Kidney glomerular epithelial cell (primary cell): ENCODE measurements at places on chromosomes 7 and 10.

GRCh38 chr10:84607523-84607922 lies 279.1 kb downstream of the CCSER2 start:
- DNase-seq: no peak

- DNase-seq: no peak
Observed at GRCh38 chr10:59595593-59595992, 114.1 kb downstream of the SLC16A9 start.

- DNase-seq: no peak
Observed at GRCh38 chr7:71615017-71615416, 483.1 kb downstream of the GALNT17 start.

DNA sequence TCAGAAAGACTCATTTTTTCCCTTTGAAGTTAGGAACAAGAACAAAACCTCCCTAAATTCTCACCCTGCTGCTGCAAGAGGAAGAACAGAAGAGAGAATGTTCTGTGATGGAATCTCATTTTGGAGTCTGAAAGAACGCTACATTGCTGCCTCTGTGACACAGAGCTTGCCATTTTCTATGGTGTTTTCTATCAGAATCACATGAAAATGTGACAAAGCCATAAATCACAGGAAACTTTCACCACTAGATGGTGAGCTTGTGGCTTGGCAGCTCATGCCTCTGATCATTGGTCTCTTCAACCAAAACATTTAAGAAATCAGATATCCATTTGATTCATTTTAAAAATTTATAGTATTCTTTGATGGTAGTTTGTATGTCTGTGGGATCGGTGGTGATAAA lies 82.9 kb downstream of the CADPS2 start:
- no peak for DNase-seq

- no peak for DNase-seq
Observed at GRCh38 chr7:124914298-124914697, 15.3 kb downstream of the POT1 start.

GRCh38 chr10:49034925-49035324 lies 80.4 kb downstream of the VSTM4 start:
- no peak for DNase-seq

DNA sequence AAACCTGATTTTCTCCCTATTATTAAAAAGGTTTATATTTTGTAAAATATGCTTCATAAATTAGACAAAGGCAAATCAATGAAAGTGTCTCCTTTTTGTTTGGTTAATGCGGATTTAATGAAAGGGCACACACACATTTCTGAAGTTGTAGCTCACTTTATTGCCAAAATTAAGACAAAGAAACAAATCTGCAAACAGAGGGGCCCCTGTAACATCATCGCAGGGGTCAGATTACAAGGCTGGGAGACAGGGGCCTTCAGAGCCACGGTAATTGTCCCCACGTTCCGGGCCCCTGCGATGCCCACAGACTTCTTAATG lies 22.4 kb downstream of the FGFBP3 start:
- DNase-seq: no peak

DNA sequence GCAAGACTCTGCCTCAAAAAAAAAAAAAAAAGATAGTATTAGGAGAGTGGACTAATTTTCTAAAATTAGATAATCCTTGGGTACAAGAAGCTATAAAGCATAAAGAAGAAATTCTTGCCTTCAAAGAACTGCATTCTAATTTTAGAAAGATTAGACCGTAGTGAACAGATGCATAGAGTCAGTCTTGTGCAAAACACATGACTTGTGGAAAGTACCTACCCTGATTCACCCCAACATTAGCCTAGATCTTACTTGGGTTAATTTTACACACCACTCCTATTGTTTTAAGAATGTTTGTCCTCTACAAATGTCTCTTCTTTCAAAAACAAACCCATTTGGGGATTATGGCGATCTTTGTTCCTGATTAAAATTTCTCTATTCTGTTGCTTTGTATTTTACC lies 38.9 kb upstream of the SP8 start:
- no peak for DNase-seq

- peak; percentile 28 for DNase-seq
Observed at GRCh38 chr10:28217848-28218247, 85.0 kb downstream of the MPP7 start.

DNA sequence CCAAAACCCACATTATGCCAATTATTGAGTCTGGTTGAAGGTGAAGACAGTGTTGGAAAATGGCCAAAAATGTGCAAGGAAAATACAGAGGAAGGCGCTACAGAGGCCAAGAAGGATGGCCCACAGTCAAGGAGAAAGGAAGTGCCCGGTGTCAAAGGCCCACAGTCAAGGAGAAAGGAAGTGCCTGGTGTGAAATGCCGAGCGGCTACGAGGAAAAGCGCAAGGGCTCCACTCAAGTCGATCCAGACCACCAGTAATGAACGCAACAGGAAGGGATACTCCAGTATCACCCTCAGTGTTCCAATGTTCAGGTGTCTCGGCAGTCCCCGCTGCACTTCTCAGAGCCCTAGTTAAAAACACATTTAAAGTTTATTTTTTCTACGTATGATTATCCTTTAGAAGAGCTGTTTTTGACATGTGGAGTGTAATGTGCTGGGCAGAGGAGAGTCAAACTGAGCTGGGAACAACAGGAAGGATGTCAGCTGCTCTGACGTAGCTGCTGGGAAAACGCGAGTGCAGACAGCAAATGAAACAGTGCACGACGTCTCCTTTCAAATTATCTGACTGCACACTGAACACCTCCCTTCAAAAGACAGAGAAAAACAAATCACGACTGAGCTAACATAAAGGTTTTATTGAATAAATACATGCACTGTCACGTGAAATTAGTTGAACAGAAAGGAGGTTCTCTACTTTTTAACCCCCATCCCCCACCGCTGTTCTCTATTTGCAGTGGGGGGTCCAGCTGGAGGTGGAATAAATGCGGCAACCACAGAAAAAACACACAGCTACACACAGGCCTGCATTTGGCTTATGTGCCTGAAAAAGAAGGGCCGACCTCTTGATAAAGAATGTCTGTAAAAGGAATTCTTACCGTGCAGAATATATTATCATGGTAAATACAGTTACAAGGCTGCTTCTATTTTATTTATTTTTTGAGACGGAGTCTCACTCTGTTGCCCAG lies 26.1 kb upstream of the NCAPG2 start:
- no peak for DNase-seq

GRCh38 chr10:132465889-132466519 lies 69.0 kb downstream of the PWWP2B start:
- no peak for DNase-seq

DNA sequence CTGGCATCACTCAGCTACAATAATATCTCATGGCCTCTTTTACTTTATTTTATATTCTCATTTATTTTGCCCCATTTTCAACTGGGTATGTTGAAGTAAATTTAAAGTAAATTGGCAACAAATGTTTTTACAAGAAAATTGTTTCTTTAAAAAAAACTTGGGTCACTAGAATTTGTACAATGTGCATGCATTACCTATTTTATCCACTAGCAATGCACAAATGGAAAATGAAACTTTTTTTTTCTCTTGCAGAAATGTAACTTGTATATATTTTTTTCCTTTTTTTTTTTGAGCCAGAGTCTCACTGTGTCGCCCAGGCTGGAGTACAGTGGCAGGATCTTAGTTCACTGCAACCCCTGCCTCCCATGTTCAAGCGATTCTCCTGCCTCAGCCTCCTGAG lies 10.3 kb upstream of the H2AZ2 start:
- no peak for DNase-seq

GRCh38 chr10:74910976-74911350 lies 84.6 kb downstream of the KAT6B start:
- DNase-seq: no peak

DNA sequence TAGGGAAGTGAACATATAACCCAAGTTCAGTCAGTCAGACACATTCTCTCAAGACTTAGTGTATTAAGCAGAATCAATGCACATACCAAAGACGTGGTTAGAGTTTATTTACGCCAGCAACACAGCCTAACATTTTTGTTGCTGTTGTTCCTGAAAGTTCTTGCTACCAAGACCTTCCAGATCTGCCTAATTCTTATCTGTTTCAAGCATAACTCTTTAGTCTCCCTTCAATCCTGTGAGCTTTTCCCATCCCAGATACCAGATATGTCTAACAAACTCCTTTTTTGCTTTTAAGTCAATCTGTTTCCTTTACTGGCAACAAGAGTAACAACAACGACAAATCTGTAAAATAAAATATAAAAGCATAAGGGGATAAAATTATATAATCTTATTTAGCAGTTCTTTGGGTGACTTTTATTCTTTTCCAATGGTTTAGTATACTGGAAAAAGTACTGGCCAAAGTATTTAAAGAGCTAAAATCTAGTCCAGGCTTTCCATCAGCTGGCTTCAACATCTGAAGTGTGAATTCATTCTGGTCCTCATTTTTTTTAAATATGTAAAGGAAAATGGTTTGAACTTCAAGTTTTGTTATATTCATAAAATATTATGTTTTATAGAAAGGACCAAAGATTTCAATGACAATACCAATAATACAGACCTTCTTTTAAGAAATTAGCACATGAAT lies 193.8 kb downstream of the IMMP2L start:
- no peak for DNase-seq

GRCh38 chr10:80648106-80648505 lies 110.4 kb downstream of the SH2D4B start:
- no peak for DNase-seq

- no peak for DNase-seq
Observed at GRCh38 chr10:130194194-130194990, 58.2 kb downstream of the GLRX3 start.

GRCh38 chr10:132867801-132868644 lies 74.3 kb downstream of the CFAP46 start:
- no peak for DNase-seq

- DNase-seq: peak; percentile 32
Observed at GRCh38 chr10:103197174-103197573, 4.1 kb upstream of the NT5C2 start.
